ENCODE measurements at places on chromosomes 12 and 14. TPM values are rescaled to one million over a fixed set of nuclear protein-coding genes. Genes with fewer than 3 reads are reported as not detected.

The EIF2S3B gene
- 1.3 TPM for total RNA-seq

The CBLN3 gene
- 2.2 TPM for total RNA-seq

The GSC gene
- not detected for total RNA-seq

The FOXG1 gene
- total RNA-seq, result not detected

- no peak for DNase-seq
Measured at GRCh38 chr12:110763583-110763982, 20.9 kb upstream of the PPP1CC start.

DNA sequence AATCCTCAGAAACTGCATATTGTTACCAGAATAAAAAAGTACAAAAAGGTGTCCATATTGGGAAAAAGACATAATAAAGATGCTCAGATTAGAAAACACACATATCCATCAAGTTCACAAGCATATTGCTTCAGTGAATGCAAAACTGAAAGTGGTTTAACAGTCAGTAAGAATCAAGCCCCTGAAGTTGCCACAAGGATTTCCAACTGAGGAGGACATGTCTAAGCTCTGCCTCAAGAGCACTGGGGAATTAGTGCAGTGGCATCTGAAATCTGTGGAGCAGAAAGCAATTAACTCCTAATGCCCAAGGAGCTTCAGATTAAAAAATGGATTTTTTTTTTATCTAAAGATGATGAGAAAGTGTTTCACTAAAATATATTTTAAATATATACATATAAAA, 113.2 kb downstream of the DENND5B start:
- no peak for DNase-seq

GRCh38 chr12:32877601-32878459, 18.7 kb downstream of the PKP2 start:
- no peak for DNase-seq

DNA sequence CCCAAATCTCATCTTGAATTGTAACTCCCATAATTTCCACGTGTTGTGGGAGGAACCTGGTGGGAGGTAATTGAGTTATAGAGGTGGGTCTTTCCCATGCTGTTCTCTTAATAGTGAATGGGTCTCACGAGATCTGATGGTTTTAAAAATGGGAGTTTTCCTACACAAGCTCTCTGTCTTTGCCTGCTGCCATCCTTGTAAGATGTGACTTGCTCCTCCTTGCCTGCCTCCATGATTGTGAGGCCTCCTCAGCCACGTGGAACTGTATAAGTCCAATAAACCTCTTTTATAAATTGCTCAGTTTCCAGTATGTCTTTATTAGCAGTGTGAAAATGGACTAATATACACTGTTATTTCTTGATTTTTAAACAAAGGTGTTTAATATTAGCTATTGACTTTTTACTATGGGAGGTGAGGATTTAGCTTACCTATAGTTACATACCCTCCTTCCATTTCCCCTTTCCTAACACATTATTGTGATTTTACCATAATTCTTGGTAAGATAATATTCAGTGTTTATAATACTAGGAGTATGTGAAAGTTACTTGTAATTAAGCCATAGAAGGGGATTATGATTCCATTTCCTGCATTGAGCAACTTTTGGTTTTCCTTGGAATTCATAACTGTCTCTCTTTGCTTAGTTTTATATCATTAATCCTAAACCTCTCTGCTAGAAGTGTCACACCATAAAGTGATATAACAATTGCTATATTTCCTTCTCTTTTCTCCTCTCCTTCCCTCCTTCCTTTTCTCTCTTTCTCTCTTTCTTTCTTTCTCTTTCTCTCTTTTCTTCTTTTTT, 151.0 kb upstream of the KRAS start:
- no peak for DNase-seq
